ENCODE measurements at places on chromosomes 12 and 14.

GRCh38 chr14:34981743-34982420, 910 bp upstream of the SRP54 start:
- DNase-seq = no peak

DNA sequence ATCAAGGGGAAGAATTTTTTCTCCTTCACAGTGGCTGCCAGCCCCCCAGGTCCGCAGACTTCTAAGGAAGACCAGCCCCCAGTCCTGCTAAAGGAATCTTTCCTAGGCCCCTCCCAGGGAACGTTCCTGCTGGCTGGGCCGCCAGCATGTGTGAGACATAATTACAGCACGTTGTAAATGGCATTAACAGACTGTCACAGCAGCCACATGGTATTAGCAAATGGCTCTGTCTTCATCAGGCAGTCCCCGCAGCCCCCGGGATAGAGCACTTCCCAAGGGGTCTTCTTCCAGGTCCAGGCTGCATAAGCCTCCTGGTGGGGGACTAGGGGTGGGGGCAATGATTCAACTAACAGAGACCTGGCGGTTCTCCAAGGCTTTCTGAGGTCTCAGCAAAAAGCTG, 34.9 kb upstream of the FAM222A start:
- no peak for DNase-seq

- no peak for DNase-seq
Observed at GRCh38 chr12:96221391-96221790, 27.2 kb downstream of the ELK3 start.

DNA sequence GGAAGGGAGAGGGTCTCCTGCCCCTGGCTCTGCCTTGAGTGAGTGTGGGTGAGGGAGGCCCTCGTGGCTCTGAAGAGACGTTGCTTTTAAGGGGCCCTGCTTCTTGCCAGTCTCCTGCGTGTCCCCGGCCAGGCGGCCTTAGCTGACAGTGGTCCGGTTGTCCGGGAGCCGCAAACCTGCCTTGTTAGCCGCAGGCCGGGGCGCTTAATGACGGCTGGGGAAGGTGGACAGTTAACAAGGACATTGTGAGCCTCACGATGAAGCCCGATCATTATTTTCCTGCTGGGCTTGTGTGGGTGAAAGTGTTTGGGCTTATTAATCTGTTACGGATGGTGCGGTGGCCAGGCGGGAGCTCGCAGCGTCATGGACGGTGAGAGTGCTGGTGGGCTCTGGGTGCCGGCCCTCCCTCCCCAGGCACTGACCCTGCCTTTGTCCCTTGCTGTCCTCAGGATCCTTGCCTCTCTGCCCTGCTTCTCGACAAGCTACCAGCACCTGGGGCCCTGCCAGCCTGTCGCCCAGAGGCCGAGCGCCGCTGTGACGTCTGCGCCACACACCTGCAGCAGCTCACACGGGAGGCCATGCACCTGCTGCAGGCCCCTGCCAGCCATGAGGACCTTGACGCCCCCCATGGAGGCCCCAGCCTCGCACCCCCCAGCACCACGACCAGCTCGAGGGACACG, 13.3 kb downstream of the KIF26A start:
- no peak for DNase-seq

- no peak for DNase-seq
Observed at GRCh38 chr12:42326541-42327226, 717 bp downstream of the PPHLN1 start.

GRCh38 chr12:124520265-124520701, 47.1 kb downstream of the NCOR2 start:
- DNase-seq = no peak

DNA sequence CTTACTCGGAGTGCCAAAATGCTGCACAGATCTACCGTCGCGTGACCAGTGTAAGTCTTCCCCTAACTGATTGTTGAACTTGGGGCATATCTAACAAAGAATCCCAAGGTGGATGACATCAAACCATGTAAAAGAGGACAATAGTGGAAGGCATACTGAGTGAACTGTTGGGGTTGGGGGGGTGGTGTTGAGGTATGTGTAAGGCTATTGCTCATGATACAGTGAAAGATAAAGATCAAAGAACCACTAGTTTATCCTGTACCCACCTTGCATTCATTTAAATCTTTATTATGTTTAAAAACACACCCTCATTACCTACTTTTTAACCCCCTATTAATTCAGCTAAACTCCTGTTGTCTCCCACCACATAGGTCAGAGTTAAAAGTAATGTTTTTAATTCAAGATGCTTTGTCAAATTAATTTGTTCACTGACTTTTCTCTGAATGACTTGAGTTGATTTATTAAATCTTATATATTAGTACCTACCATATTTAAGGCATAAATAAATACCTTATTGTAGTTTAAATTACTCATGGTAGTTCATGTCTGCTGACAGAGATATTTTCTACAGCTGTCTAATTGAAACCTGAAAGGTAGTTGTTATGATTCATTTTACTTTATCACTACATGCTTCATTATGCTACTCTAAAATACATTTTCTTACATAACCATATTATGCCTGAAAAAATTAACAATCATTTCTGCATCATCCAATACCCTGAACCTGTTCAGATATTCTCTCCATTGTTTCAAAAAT, 77.9 kb downstream of the WNK1 start:
- DNase-seq = no peak

DNA sequence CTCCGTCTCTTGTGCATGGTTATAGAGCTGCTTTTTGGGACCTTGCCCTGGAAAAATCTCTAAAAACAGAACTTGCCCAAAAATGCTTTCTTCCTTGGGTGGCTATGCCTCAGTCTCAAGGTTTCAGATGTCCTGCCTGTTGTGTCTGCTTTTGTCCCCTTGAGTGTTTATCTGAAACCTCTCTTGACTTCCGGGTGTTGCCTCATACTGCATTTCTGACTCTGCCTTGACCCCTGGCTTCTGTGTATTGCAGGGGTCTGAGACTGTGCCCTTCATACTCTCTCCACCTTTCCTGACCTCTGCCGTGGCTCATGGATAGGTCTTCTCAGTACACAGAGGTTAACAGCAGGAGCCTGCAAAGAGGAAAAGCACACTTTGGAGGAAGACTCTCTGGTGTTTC, 124.8 kb upstream of the NTF3 start:
- DNase-seq = no peak

DNA sequence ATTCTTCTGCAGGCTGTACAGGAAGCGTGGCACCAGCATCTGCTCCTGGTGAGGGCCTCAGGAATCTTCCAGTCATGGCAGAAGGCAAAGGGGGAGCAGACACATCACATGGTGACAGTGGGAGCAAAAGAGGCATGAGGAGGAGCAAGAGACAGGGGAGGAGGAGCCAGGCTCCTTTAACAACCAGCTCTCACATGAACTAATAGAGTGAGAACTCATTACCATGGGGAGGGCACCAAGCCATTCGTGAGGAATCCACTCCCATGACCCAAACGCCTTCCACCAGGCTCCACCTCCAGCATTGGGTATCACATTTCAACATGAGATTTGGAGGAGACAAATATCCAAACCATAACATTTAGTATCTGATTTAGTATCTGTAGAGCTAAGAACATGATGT, 14.7 kb upstream of the TRIM9 start:
- no peak for DNase-seq

DNA sequence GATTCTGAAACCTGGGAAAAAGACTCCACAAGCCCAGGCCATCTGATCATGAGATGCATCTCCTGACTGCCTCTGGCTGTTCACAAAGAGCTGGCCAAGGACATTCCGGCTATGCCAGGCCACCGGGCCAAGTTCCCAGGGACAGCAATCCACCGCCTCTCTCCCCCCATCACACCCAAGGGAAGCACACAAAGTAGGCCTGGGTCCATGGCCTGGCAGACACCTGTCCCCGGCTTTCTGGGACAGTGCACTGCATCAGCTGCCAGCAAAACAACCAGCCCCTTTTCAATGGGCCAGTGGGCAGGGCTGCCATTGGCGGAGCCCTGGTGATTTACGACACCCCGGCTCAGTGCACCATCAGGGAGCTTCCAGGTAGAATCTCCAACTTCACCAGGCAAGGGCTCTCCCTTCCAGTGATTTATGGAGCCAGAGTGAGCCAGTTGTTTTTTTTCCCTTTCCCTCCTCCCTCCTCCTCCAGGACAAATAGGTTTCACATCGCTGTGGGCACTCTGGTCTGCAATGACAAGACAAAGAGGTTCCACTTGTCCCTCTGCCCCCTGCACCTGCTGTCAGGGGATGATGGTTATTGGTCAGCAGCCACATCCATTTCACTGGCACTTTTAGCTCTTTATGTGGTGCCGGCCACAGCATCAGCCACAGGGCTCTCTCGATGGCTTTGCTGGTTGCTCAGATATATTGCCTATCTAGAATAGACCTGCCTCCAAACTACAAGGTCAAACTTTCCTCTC, 149.6 kb downstream of the SLC38A6 start:
- DNase-seq = no peak

- no peak for DNase-seq
Observed at GRCh38 chr14:21352587-21352986, 31.2 kb downstream of the SUPT16H start.

- no peak for DNase-seq
Observed at GRCh38 chr12:80151131-80151530, 51.8 kb downstream of the OTOGL start.

DNA sequence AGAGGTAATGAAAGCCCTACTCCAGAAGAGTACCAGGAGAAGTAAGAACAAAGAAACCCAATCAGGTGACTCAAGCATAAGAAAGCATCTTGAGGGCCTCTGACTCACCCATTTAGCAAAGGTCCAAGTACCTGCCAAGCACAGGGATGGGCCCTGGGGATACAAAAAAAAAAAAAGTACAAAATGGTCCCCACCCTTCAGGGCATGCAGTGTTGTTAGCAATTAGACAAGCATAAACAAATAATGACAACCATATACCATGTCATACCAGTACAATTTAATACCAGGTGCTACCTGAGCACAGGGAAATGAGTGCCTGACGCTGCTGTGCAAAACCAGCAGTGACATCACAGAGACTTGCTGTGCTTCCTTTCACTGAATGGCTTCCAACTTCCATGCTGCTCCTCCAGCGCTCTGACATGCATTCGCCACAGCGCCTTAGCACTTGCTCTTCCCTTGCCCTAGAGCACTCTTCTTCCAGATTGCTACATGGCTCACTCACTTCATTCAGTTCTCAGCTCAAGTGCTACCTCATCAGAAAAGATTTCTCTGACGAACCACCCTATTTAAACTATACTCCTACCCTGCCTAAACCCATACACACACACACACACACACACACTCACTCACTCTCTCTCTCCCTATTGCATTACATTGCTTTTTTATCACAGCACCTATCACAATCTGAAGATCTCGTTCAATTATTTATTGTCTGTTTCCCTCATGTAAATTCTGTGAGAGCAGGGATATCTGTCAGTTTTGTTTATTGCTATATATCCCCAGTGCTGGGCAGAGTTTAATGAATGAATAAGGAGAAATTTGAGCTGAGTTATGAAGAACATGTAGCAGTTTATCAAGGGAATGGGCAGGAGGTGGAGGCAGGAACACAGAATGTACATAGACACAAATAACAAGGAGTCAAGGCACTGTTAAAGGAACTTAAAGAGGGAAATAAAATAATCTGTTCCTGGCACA, 12.9 kb upstream of the EPS8 start:
- DNase-seq = no peak

DNA sequence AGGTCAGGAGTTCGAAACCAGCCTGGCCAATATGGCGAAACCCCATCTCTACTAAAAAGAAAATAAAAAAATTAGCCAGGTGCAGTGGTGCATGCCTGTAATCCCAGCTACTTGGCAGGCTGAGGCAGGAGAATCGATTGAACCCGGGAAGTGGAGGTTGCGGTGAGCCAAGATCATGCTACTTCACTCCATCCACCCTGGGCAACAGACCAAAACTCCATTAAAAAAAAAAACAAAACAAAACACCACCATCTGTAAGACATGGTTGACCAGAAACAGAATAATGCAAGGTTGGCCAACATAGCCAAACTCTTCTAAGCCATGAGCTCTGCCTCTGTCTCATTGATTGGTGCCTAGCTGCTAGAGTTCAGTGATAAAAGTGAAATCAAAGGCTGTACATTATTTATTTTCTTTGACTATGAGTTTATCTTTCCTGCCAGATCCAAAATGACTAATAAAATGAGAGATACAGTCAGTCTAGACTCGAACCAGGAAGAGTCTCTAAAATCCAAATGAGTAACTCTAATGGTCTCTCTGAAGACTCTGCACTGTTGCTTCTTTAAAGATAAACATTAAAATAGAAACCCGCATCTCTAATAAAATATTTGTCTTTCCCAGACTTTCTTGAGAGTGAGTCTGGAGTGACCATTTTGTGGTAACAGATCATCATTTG, 404.7 kb downstream of the DAD1 start:
- no peak for DNase-seq

DNA sequence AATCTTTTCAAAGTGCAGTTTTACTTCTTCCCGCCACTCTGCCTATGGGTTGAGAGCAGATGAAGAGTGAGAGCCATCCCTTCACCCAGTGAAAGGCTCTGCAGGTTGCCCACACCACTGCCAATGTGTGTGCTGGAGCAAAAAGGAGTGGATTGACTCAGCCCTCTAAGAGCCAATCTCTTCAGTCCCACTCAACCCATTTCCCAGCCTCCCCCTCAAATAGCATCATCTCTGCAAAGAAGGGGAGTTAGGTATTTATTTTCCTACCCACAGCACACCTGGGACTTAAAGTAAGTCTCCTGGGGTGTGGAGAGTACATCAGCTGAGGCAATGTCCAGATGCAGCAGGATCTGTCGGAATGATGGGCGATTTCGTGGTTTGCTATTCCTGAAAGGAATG, 15.3 kb downstream of the MAP3K12 start:
- DNase-seq = no peak

DNA sequence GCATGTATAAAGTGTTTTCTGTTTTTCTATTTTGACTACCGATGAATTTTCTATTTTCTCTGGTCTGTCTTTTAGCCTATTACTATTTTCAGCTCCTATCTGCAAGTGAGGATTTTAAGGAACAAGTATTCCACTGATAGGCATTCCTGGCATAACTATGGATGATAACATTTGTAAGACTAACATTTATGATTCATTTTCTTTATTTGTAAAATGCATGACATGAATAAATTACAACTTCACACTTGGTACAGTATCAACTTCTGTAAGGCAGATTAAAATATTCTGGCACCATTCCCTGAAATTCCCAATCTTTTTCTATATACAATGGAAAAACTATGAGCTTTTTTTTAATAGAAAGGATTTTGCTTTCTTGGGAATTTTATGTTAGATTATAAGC, 121.0 kb upstream of the GARIN2 start:
- no peak for DNase-seq

DNA sequence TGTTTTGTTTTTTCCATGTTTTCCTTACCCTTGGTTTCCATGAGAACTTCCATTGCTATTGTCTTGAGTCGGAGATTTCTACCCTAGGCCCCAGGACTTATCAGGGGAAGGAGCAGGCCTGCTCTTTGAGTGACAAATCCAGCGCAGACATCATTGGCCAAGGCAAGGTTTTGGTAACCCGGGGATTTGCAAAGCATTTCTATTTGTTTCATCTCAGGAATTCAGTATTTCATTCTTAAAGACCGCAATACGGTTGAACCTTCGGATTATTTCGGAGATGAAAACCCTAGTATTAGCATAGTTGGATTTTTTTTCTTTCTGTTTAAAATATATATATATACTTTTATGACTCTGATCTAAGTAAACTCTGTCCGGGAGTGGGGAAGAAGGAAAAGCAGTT, 62.0 kb downstream of the TMEM132C start:
- DNase-seq = no peak

GRCh38 chr14:60163693-60164092, 1.5 kb downstream of the DHRS7 start:
- DNase-seq = no peak

GRCh38 chr12:740921-741320, 11.5 kb upstream of the WNK1 start:
- no peak for DNase-seq

All from stimulated activated CD8-positive, alpha-beta memory T cell treated with anti-CD3 and anti-CD28 coated beads, Interleukin-2, amount 100 ng/mL, for 1 hour (primary cell).